ENCODE measurements at places on chromosomes 16 and 17. TPM values are rescaled to one million over a fixed set of nuclear protein-coding genes. Genes with fewer than 3 reads are reported as not detected.

SHISA9 gene
- polyA plus RNA-seq: 0.21 TPM

GRCh38 chr16:87644596-87644995 is 42.3 kb downstream of the JPH3 start:
- DNase-seq: no peak

ADAM11 gene
- 1.1 TPM for polyA plus RNA-seq

DNA sequence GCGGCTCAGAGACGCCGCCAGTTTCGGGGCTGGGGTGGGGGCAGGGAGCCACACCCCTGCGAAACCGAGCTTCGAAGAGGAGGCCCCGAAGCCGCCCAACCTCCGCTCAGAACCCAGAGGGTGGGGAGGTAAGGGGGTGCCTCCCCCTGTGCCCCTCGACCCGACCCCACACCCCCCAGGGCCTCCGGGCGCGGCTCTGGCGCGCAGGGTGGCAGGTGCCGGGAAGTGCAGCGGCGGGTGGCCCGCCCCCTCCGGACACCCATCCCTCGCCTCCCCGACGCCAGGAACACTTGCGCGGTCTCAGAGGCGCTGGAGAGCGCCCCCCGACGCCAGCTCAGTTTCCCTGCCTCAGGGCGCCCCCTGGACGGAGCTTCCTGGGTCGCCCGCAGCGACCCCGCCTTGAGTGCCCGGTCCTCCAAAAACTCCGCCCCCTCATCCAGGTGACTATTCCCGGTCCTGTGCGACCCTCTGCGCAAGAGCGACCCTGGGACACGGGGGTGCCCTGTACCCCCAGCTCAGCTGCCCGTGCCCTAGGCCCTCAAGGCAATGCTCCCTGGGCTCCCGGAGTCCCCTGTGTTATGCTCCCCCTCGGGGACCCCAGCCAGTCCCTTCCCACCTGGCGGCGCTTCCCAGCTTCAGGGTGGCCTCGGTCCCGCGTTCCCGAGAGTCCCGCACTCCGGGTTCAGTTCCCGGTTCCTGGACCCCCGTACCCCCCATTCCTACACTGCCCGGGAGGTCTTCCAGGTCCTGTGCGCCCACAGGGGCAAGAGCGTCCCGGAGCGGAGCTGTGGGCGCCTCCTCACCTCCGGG is 562 bp downstream of the PPL start:
- DNase-seq: no peak

All from left lung (tissue), 14 donors.